ENCODE measurements at places on chromosomes 1 and 21.
A peak's percentile ranks its signal among the peaks of the same experiment; 100 is the strongest.

GRCh38 chr1:11735854-11736745, at the start of gene AGTRAP:
Gene AGTRAP, plus strand, starts transcription at chr1:11736136. Its CDS starts 73 bp downstream, at chr1:11736209.
- peak; percentile 98 for DNase-seq

DNA sequence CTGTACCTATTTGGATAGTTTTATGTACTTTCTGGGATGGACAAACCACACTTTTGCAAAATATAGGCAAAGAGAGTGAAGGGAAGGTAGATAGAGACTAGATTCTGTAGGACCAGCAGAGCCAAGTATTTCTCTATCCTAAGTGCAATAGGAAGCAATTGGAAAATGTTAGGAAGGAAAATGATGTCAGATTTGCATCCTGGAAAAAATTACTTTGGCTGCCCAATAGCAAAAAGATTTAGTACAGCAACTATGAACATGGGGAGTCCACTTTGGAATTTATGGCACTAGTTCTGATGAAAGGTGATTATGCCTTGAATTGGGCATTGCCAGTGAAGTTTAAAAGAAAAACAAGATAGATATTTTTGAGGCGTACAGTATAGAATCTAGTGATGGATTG, 50.7 kb upstream of the CACYBP start:
- no peak for DNase-seq

GRCh38 chr1:41450747-41451285, 33.7 kb downstream of the EDN2 start:
- DNase-seq: no peak

- peak; percentile 87 for DNase-seq
These were observed 38.2 kb upstream of the WASF2 start for GRCh38 chr1:27527890-27528817.

- peak; percentile 95 for DNase-seq
These were observed 386.2 kb upstream of the ADGRL2 start for GRCh38 chr1:81414488-81415015.

DNA sequence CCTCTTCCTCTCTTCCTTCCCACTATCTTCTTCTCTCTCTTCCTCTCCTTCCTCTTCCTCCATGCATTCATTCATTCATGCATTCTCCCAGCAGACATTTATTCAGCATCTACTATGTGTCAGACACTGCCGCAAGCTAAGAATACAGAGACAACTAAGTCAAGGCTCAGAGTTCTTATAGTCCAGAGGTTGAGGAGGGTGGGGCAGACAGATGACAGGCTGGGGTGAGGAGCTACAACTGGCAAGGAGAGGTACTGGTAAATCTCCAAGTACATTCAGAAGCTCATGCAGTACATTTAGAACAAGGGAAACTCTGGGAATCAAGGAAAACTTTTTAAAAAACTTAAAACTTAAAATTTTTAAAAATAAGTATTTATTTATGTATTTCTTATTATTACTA, 56.4 kb upstream of the FMOD start:
- no peak for DNase-seq

GRCh38 chr1:116567790-116568661, 2.8 kb downstream of the CD58 start:
- DNase-seq: no peak

DNA sequence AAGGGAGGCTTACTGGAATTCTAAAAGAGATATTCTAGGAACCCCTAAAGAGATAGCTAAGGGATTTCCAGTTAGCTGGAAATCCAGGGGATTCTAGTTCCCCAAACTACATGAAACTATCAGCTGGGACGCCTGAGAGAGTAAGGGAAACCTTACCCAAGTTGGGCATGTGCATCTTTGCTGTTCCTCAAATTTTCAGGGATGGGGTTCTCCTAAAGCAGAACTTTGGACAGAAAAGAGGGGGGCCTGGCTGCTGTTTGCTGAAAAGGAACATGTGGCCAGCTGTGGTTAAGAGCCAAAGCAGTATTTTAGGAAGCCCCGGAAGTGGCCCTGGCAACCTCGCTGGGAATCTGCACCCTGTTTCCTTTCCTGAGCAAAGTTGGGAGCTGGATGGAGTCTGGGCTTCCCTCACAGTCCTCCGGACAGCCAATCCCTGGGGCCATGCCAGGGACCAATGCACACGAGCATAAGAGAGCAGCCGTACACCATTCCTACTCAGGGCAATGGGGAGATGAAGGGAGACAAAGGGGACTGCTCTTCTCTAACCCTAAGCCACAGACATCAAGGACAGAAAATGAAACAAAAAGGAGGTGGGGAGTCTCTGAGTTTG, 154.3 kb downstream of the PLXNA2 start:
- no peak for DNase-seq

DNA sequence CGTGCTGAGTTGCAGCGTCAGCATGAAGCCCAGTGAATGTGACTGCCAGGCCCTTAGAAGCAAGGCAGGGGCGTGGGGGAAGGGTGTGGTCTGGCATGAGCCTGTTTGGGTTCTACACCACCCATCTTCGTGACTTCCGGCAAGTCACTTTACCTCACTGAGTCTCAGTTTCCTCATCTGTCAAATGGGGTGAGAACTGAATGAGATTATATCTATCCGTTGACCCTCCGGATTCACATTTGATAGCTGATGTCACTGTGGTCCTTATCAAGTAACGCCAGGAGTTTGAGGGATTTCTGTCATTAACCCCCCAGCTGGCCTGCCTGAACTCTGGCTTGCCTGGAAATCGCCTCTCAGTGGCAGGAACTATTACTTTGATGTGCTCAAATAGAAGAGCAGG, 15.6 kb downstream of the MRPL37 start:
- no peak for DNase-seq

DNA sequence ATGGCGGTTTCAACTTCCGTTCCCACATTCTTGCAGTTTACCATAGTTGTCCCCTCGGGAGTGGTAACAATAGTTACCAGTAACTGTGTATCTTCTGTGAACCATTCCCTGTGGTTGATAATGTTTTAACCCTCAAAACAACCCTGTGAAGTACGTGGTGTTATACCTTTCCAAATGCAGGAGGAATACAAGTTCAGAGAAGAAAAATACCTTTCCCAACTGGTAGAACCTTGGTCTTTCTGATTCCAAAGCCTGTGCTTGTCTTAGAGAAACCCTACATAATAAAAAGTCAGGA, 789 bp downstream of the BTF3L4 start:
- no peak for DNase-seq

- DNase-seq: no peak
These were observed 47.0 kb downstream of the GRIK3 start for GRCh38 chr1:36987276-36987675.

DNA sequence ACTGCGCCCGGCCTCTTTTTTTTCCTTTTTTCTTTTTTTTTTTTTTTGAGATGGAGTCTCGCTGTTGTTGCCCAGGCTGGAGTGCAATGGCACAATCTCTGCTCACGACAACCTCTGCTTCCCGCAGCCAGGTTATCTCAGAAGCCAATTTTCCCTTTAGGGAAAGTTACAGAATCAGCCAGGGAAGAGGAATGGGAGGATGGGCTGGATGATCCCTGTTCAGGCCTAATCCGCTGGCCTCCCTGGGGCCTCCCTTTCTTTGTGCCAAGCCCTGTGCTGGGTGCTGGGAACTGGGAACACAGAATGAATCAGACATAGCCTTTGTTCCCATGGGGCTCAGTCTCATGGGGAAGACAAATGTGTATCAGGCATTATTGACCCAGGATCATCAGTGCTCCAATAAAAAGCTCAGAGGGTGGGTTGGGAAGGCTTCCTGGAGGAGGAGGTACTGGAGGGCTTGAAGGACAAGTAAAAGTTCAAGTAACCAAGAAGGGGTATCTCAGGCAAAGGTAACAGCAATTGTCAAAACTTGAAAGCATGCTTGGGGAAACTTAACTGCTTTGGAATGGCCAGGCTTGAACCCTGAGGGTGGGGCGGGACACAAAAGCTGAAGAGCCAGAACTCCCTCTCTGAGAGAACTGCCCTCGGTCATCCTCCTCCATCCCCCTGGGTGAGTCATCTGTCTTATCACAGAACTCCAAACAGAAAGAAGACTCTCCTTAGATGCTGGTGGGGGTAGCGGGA, 14.3 kb downstream of the ECHDC2 start:
- DNase-seq: no peak

DNA sequence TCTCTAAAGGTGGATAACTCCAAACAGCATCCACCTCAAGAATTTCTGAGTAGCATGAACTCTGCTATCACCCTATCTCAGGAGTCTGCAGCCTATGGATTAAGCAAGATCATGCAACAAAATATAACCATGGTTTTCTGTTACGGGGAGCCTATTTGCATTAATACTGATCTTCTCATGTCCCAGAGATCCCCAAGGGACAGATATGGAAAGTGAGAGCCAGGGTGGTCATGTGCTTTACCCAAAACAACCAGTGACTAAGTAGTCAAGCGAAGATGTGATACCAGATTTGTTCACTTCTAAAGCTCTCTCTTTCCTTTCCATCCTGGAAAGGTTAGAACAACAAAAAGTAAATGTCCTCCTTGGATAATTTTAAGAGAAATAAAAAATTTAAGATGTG, 125.1 kb downstream of the PRRX1 start:
- DNase-seq: no peak

GRCh38 chr1:237444120-237444790, 402.3 kb downstream of the RYR2 start:
- no peak for DNase-seq

DNA sequence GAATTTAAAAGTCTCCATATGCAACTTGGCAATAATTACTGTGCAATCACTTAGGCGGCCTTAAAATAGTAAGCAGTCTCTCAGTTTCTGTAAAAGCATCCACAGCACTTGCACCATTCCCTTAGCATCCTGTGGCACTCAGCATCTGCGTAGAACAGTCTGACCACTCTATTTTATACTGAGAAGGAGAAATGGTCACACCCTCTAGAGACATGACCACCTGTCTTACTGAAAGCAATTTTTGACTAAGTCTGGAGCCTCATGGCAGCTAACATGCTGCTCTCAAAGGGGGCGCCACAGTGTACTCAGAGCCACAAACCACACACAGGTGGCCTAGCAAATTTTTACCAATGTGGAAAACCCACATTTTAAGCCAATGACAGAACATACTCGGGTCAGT, 62.0 kb downstream of the KCNK1 start:
- no peak for DNase-seq

DNA sequence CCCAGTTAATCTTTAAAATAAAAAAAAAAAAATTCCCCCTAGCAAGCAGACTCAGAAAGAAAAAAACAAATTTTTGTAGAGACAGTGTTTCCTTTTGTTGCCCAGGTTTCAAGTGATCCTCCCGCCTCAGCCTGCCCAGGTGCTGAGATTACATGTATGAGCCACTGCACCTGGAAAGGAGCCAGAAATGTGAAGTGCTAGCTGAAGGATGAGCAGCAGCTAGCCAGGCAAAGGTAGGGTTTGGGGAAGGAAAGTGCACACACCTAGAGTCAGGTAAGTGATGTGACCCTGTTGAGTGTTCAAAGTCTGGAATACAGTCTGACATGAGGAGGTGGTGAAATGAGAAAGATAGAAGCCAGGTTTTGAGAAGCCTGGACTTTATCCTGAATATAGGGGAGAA, 1.7 kb downstream of the AKR1A1 start:
- no peak for DNase-seq

- no peak for DNase-seq
These were observed 170.3 kb downstream of the KAZN start for GRCh38 chr1:14768582-14769304.

DNA sequence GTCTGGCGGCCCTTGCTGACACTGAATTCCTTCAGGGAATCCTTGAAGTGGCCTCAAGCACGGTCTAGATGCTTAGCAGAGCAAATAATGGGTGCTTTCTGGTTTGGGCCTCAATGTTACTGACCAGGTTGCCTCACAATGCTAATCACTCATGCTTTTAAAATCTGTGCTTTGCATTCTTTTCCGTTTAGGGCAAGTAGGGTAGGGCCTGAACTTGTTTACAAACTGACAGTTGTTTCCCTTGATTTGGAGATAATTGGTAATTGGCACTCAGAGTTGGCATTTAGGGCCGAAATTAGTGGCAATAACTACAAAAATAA, 1.4 kb downstream of the VPS13D start:
- DNase-seq: no peak

DNA sequence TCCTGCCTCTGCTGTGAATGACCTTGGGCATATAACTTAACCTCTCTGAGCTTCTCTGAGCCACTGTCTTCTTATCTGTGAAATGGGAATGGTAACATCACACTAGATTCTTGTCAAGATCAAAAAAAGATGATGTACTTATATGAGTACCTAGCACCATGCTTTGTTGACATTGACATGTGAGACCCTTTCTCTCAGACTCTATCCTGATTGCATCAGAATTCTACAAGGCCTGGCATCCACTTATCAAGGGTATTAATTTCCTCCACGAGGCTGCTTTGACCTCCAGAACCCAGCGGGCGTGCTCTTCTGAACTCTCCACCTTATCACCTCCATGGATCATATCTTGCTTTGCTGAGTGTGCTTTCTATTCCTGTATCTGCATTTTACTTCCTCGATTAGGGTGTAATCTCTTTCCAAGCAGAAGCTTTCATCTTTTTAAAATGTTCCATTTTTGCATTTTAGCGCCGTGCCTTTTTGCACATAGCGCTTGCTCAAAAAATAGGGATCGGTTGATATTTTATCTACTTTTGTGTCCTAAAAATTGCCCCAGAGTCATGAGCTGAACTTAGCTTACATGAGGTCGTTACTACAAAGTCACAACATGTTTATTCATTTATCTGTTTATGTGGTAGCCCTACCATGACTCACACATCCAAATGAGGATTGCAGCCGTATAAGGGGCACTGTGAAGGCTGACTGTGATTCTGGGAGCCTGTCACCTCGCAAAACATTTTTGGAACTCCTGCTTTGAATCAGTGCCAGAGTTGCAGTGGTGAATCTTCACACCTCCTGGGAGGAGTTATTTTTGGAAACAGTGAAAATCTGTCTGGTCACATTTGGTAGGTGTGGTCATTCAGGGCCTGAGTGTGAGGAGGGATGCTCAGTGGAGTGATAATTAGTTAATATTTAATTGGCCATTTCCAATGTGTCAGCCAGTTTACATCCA, 63.2 kb downstream of the IER5 start:
- no peak for DNase-seq

DNA sequence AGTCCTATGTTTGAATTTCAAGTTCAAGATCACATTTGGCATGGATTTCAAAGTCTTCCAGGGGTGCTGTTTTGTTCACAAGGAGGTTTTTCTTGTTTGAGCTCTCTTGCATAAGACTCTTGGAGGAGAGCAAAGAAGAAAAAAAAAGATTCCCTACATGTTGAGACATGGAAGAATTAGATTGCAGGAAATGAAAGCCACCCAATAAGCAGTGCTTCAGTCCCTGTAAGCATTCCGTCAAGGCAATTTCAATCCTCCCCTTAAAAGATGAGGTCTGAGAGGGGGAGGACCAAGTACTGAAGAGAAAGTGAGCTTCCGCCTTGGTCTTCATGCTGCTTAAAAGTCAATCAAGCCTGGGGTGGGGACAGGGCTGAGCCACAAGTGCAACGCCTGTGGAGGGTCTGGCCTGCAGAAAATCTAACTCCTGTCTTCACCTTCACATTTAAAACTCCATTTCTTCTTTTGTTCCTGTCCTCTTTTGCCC, 50.2 kb downstream of the LPAR3 start:
- DNase-seq: no peak

All from endodermal cell (in vitro differentiated cells).